Activated CD4-positive, alpha-beta T cell treated with anti-CD3 and anti-CD28 coated beads for 36 hours (primary cell): ENCODE measurements at places on chromosomes 5 and 9.

DNA sequence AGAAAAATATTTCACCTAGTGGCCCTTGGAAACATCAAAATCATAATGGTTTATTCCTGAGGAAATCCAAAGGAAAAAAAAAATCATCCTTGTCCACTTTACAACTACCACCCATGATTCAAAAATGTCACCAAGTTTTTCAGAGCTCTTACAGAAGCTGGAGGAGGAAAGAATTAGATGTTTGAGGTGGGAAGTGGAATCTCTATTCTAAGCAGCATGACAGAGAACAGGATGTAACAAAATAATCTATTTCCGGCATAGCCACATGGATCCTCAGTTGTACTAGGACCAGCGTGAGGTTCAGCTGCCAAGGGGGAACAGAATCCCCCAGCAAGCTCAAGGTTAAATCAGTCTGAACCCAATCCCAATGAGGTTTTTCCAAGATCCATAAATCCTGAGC lies 40.2 kb downstream of the FBXW11 start:
- no peak for DNase-seq

DNA sequence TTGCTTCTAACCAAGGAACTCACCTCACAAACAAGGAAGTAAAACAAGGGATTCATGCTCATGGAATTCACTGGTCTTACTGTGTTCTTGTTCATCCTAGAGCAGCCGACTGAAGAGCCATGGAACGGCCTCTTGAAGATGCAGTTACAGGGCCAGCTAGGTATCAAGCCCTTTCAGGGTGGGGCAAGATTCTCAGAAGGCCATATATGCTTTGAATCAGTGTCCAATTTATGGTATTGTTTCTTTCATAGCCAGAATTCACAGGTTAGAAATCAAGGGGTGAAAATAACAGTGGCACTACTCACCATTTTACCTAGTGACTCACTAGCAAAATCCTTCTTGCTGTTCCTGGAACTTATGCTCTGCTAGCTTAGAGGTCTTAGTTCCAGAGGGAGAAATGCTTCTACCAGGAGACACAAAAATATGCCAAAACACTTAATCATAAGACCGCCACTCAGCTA lies 159.5 kb upstream of the CDH10 start:
- no peak for DNase-seq

GRCh38 chr5:145980718-145981117 lies 44.3 kb downstream of the SH3RF2 start:
- DNase-seq = no peak

DNA sequence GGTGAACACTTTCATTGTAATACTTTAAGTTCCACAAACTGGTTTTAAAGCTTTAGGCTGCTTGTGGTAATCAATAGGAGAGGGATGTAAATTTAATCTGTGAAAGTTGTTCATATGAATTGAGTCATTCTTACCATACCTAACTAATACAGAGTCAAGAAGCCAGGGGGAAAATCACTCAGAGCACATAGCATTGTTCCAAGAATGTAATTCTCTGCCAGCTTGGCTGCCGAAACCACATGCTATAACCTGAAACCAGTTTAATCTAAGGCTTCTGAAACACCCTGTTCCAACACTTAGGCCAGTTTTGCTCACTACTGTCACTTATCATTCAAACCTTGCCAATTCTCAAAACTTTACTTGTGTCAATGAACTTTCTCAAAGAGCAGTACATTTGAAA lies 528.8 kb upstream of the GRAMD2B start:
- DNase-seq = no peak

GRCh38 chr9:27535701-27536118 lies 6.1 kb upstream of the MOB3B start:
- DNase-seq = peak; percentile 11
